ENCODE measurements at places on chromosomes 3 and 15.

GRCh38 chr15:85761635-85762034, 33.1 kb downstream of the KLHL25 start:
- peak; percentile 45 for DNase-seq

DNA sequence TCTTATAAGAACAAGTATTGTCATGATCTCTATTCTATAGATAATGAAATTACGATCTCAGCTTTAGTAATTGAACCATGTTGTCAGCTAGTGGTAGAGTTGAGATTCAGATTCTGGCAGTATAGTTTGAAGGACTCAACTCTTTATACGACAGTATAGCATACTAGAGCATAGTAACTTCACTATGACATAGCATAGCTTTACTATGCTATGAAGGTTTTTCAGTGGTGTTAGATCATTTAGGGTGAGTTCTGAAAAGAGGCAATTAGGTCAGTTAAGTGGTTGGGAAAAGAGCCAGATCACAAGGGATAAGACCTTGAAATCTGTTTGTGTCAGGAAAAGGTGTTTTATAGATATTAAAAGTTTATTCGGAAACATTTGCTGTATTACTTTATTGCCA, 8.1 kb downstream of the STX19 start:
- no peak for DNase-seq

DNA sequence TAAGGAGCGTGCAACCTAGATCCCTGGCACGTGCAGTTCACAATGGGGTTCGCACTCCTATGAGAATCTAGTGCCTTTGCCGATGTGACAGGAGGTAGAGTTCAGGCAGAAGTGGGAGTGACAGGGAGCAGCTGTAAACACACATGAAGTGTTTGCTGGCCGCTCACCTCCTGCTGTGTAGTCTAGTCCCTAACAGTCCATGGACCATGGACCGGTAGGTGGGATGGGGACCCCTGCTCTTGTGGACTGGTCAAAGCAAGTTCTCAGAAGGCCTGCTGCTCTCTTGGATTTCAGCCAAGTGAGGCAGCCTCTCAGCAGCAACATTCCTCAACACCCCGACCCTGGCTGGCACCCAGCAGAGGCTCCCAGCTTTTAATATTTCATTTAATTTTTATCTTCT, 58.2 kb upstream of the SNRPA1 start:
- DNase-seq, result no peak

GRCh38 chr3:55491296-55491816, 4.2 kb upstream of the WNT5A start:
- peak; percentile 98 for DNase-seq

- DNase-seq, result peak; percentile 57
These were observed 176.9 kb upstream of the LMCD1 start for GRCh38 chr3:8324747-8325146.

DNA sequence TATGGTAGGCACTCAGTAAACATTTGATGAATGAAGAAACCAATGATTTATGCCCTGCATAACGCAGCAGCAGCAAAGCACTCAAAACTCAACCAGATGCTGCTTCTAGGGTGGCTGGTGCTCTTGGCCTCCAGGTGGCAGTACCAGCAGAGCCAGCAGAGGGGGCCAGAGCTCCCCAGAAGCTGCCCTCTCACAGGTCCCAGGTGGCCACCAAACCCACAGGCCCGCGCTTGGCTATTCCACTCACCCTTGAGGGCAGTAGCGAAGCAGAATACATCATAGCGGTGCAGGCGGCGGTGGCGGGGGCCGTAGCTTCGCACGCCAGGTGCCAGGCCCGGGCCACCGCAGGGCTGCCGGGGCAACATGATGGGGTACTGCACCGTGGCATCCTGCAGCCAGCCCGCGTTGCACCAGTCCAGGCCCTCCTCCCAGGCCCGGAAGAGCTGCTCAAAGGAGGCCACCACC, 16.6 kb downstream of the HAPLN3 start:
- peak; percentile 47 for DNase-seq

DNA sequence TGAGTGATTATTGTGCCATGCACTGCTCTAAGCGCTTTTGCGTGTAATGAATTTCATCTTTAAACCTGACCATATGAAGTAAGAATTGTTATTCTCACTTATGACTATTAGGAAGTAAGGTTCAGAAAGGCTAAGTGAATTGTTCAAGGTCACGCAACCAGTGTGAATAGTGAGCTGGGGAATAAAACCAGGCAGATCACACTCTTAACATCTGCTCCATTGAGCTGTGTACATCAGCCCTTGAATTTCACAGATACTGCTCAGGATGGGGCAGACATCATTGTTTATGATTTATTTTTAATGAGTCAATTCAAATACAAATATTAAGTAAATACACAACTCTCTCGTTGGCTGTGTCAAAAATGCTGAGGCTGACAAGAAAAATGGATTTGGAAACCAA, 184.5 kb downstream of the FNDC3B start:
- no peak for DNase-seq

DNA sequence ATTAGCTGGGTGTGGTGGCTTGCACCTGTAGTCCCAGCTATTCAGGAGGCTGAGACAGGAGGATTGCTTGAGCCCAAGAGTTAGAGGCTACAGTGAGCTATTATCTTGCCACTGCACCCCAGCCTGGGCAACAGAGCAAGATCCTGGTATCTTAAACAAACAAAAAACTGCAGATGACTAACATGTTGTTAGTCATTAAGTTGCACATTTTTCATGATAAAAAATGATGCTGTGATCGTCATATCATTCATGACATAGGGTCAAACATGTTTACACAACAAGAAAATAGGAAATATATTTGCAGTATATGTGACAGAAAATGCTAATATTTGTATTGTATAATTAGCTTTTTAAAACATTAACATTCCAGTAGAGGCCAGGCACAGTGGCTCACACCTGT, 20.2 kb upstream of the DAPK2 start:
- no peak for DNase-seq

DNA sequence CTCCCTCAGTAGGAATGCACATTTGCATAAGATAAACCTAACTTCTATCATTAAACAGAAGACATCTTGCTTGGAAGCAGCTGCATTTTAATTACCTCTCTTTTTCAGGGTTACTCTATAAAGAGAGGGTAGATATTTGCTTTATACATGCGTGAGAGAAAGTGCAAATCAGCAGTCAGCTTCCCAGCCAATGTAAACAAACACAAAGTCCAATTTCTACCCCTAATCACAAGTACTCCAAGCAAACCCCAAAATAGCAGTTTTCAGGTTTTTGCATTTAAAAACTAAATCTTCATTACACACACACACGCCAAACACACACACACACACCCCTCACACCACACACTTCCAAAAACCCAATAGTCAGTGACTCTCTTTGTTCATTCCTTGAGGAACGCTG, 303.9 kb upstream of the ALCAM start:
- DNase-seq, result no peak

GRCh38 chr15:87687523-87687870, 569.0 kb downstream of the NTRK3 start:
- no peak for DNase-seq

GRCh38 chr15:58077427-58077826, 11.9 kb upstream of the ALDH1A2 start:
- DNase-seq, result no peak

DNA sequence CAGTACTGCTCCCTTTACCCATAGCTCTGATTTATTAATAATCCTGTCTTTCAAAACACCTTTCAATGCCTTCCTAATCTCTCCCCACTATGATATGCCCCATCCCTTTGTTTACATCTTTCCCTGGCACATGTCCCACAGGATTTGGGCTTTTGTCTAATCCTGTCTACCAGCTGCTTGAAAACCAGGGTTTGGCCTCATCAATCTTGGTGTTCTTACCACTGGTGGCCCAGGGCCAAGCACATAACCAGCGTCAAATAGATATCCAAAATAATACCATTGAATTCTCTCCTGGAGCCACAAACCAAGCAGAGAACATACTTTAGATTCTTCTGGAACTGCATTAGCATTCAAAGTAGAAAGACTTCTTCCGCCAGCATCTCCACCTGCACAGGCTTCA, 104.8 kb upstream of the PPP2R3A start:
- no peak for DNase-seq

DNA sequence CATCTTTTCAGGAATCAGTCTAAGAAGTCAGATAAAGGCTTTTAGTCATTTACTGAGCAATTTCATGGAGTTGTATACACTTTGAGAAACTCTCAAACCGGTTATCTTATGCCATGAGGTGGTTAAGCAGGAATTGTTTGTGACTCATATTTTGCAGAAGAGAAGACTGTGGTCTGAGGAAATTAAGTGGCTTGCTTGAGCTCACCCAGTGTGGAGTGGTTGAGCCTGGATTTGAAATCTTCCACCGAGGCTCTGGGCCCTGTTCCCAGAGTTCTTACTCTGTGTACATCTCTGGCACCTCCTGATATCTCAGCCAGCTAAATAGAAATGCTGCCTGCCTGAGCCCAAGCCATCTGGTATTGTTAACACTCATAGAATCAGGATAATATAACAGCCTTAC, 37.8 kb upstream of the BCL6 start:
- DNase-seq, result peak; percentile 94

DNA sequence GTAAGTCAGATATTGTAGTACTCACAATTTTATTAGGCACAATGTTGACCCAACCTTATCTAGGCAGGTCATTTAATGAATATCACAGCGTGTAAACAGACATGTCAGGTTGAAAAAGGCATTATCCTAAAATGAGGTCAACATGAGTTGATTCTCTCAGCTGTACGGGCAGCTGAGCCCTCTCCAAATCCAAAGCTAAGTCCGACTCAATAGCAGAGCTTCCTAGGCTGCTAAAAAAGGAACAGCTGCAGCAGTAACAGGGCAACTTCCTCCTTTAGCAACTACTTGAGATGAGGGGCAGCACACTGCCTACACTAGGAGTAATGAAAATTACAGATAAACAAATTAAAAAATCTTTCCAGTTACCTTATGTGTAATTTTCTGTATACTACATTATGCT, 189.2 kb downstream of the CADM2 start:
- no peak for DNase-seq

GRCh38 chr3:179186426-179186825, 38.3 kb downstream of the PIK3CA start:
- DNase-seq, result no peak

DNA sequence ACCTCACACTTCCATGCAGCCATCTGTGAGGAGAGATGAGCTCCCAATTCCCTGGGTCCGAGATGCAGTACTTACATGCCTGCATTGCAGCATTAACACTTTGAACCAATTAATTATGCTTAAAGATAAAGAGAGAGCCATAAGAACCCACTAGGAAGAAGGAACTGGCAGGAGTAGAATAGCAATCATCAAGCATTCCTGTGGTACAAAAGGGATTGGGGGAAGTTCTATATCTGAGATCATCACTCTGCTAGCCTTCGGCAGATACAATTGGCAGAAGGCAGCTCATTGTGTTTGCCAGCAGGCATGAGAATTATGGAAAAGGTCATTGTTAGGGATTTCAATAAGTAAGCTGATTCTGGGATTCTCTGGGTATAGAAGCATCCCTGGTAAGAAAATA, 891.4 kb downstream of the NTRK3 start:
- DNase-seq, result peak; percentile 92

- DNase-seq, result peak; percentile 21
These were observed 27.0 kb upstream of the TNFAIP8L3 start for GRCh38 chr15:51121631-51122225.

DNA sequence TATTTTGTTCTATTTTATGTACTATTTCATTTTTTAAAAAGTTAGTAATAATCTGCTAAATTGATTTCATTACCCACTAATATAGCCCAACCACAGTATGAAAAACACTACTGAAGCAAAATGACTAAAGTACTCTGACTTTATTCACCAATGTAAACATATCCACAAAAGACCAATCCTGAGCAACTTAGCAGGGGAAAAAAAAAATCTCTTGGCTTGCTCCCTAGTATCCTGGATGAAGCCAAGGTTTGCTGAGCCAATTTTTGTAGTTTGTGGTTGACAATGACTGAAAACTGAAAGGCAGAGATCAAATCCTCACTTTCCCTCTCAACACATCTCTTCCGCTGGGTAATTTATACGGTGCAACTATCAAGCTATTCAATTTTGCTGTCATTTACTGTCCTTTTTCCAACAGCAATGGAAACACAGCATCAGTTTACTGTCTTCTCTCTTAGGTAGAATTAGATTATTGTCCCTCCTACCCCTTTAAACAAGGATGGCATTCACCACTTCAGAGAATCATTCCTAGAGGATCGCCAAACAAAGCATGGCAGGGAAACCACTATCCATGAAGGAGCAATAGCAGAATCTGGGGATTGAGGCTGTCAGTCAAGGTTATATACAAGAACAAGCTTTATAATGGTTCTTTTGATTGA, 149.7 kb downstream of the THRB start:
- DNase-seq, result peak; percentile 75

- no peak for DNase-seq
These were observed 8.0 kb downstream of the KLHL25 start for GRCh38 chr15:85786781-85787114.

DNA sequence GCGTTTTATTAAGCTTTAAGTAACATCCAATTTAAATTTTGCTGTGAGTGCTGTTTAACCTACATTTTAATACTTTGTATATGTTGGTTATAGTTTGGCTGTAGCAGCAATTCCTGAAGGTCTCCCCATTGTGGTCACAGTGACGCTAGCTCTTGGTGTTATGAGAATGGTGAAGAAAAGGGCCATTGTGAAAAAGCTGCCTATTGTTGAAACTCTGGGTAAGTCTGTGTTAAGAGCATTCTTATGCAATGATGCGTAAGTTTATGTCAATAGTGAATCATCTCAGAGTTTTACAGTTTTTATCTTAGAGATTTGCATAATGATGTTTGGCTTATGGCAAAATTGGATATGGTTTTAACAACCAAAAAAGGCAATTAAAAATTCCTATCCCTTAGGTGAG, 62.7 kb downstream of the ASTE1 start:
- peak; percentile 94 for DNase-seq

DNA sequence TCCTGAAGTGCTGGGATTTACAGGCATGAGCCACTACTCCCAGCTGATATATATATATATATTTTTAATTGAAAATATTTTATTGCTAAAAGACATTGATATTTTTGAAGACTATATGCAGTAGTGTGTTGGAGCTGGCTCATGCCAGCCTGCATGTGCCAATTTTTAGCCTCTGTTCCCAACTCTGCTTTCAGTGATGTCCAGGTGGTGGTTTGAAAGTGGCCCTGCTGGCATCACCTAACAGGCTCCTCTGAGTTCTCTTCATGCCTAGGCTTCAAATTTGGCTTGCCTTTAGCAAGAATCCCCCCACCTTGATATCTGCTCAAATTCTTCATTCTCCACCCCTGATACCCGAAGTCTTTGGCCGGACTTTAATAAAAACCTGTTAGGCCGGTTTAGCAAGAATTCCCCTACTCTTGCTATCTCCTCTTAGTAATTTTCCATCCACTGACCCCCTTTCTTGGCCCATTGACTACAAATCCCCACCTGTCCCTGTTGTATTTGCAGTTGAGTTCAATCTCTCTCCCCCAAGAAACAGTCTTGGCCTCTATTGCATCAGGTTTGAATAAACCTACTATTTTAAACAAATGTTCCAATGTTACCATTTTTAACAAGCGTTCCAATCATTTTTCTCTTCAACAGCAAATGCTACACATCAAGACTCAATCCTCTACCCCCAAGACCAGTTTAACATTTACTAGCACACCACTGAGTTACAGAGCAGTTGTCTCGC, 23.9 kb upstream of the CTSH start:
- no peak for DNase-seq

GRCh38 chr3:143757691-143758090, 90.6 kb downstream of the SLC9A9 start:
- DNase-seq, result no peak
